ENCODE measurements at places on chromosomes 12 and 14.

GRCh38 chr12:109927622-109928021 is 27.5 kb downstream of the TCHP start:
- no peaks in the 10 kb centered on the region for H3K27me3 ChIP-seq
- H3K4me3 ChIP-seq: no peak overlapping the region
- H3K4me1 ChIP-seq: no peaks in the 10 kb centered on the region
- DNase-seq: peak; percentile 39
- no peak overlapping the region for H3K27ac ChIP-seq
- peaks cover 15% of the 10 kb centered on the region for H3K36me3 ChIP-seq

DNA sequence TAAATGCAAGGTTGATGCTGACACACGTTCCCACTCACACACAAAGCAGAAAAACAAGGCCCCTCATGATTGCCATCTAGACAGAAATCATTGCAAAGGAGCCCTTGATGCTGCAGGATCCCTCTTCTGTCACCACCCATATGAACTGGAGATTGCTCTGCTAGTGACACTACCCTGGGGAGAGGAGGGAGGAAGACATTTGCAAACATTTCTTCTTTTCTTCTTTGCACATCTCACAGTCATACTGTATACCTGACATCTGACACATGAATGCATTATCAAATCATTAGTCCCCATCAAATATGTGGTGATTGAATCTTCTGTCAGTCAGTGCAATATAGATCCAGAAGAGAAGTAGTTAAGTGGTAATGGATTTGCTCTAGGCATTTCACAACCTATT is 208.5 kb upstream of the E2F7 start:
- no peaks in the 10 kb centered on the region for H3K27me3 ChIP-seq
- H3K4me3 ChIP-seq: no peak overlapping the region
- H3K4me1 ChIP-seq: no peaks in the 10 kb centered on the region

DNA sequence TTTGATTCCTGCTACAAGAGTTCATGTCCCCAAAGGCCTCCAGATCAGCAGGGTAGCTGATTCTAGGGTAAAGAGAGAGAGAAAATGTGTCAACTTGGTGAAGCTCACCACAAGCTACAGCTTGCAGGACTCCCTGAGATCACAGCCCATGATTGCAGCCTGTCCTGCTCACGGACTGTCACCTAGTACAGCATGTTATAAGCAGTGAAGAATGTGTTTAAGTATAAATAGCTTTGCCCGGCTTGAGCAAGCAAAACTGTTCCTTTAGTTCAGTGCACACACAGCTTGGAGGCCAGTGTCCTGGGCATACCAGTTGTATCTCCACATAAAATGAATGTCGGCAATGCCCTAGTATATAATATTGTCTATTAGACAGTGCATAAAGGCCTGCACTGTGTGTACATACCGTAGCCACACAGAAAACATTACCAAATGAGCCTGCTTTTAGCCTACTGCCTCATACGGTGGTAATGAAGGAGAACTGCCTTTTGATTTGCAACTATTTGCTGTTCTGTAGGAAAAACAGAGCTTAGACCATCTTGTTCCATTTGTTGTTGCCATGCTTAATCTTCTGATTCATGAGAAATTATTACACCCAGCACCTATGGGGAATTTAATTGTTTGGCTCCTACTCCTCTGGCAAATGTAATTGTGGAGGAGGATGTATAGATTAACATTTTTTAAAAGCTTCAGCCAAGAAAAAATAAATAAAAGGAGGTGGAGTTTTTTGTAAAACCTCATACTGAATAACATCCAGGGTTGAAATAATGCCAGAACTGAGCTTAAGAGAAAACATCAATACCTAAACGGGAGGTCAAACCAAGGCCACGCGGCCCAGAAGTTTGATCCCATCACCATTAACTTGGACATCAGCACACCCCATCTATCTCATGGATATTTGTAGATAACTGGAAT is 108.1 kb upstream of the G2E3 start:
- no peaks in the 10 kb centered on the region for H3K4me1 ChIP-seq
- H3K27me3 ChIP-seq: no peaks in the 10 kb centered on the region
- no peak for DNase-seq
- H3K36me3 ChIP-seq: no peaks in the 10 kb centered on the region
- no peak overlapping the region for H3K4me3 ChIP-seq

DNA sequence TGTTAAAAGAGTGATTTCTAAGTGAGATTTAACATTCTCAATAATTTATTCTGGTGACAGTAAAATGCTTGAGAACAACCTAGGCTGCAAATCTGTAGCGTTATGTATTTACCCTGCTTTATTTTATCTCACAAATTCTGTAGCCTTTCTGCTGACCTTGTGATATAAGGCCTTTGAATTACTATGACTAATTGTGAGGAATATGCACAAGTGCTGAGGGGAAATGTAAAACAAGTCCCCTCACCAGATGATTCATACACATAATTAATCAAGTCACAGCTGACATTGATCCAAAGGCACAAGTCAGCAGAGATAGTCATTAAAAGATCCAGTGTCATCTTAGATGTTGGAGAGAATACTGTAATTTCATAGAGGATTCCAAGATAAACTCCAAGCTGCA is 992.7 kb upstream of the USP15 start:
- H3K27ac ChIP-seq: no peak overlapping the region
- no peaks in the 10 kb centered on the region for H3K4me1 ChIP-seq
- no peak for DNase-seq
- H3K27me3 ChIP-seq: no peaks in the 10 kb centered on the region

- H3K4me1 ChIP-seq: no peaks in the 10 kb centered on the region
- peaks cover 2% of the 10 kb centered on the region for H3K36me3 ChIP-seq
- no peak overlapping the region for H3K4me3 ChIP-seq
- no peak overlapping the region for H3K27ac ChIP-seq
Measured at GRCh38 chr12:63802012-63802608, 22.4 kb downstream of the RXYLT1 start.

DNA sequence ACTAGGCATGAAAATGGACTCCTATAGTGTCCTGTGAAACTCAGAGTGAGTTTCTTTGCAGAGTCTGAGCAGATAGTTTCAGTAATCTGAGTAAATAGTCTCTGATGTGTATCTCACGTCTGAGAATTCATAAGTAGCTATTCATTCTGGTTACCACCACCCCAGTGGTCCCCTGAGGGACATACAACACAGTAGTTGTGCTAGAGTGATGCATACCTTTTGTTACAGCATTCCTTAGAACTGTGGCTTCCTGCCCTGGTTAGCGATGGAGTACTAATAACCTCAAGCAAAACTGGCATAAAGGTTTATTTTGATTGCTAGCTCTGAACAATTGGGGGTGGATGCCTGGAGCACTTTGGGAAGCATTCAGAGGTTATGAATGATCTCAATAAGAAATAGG is 114.7 kb downstream of the DAAM1 start:
- H3K36me3 ChIP-seq: no peaks in the 10 kb centered on the region
- no peak for DNase-seq
- no peaks in the 10 kb centered on the region for H3K27me3 ChIP-seq
- peaks cover 15% of the 10 kb centered on the region for H3K4me1 ChIP-seq

Data from activated naive CD8-positive, alpha-beta T cell treated with anti-CD3 and anti-CD28 coated beads, Interleukin-2, amount 50 U/mL, for 24 hours (primary cell).